Stimulated activated naive B cell treated with anti-CD40 and anti-IgM and Interleukin-4, amounts not matched to agents 10 μg/mL and 1 μg/mL and 100 μg/mL, for 72 hours (primary cell): ENCODE measurements at places on chromosomes 5 and 9.

DNA sequence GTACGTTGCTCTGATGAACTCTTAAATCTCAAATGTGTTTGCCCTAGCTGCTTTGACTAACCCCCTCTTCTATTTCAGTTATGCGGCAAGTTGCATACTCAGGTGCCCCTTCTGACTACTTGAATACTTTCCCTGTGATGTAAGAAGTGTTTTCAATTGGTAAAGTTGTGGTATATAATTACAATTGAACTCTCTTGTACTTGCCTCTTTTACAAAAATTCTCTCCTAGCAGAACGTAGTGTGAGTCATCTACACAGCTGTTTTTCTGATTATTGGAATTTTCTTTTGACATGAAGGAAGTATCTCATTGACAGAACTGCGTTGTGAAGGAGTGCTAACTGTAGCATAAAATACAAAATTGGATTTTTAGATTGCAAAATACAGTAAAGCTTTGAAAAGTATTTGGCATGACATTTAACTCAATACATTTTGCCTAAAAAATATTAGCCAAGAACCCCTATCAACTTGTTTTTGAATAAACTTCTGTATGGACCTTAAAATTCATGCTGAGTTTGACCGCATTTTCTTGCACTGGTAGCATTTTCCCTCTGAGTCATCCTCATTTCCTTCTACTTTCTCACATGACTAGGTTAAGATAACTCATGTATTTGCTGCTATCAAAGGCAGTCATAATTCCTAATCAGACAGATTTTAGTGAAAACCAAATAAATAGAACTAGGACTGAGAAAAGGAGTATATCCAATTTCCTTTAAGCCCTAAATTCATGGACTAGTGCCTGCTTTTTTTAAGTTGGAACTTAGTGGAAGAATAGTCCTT, 6.3 kb downstream of the CRHBP start:
- H3K27ac ChIP-seq, result no peak overlapping the region
- no peak overlapping the region for H3K4me3 ChIP-seq
- H3K36me3 ChIP-seq, result no peaks in the 10 kb centered on the region

DNA sequence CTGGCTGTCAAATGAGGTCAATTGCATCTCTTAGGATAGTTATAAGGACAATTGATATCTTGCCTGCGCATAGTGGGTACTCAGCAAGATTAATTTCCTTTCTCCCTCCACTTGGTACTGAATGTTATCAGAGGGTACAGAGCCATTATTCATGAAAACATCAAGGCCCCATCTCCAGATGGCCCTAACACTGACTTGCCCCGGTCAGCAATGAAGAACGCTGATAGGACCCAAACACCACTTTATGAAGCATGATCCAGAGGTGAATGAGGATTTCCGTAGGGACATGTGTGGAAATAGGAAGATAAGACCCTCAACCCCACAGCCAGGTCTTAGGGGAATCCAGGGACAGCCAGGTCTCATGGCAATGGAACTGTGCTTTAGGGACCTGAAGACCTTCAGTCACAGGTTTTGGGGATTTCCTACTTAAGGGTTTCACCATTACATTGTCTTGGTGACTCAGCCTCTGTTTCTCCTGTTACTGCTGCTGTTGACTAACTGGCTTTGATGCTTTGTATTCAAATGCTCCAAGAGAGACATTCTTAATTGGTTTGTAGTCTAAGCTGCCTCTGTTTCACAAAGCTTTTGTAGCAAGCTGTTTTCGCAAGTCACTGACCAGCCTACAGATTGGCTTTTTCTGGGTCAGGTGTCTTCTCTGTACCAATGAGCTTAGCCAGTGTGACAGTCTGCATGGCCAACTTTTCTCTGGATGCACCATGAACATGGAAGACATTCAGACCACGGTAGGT, 35.3 kb upstream of the IQGAP2 start:
- no peaks in the 10 kb centered on the region for H3K4me1 ChIP-seq
- no peak overlapping the region for H3K27ac ChIP-seq
- no peaks in the 10 kb centered on the region for H3K27me3 ChIP-seq

DNA sequence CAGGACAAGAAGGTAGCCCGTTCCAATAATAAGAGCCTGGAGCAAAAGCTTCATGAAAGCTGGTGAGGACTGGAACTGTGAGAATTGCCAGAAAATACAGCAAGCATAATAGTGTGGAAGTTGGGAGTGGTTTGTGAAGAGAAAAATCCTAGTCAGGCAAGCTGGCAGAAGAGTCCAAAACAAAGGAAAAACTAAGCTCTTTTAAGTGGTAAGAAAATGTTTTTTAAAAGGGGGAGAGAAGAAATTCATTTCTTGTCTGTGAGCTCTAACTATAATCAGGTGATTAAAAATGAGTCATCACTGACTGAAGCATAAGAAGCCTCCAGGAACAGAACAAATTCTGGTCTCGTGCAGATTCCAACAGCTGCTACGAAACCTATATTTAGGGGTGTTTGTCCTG, 102.6 kb downstream of the CAAP1 start:
- no peak for DNase-seq
- H3K4me3 ChIP-seq, result no peak overlapping the region
- H3K27me3 ChIP-seq, result no peaks in the 10 kb centered on the region
- H3K36me3 ChIP-seq, result no peaks in the 10 kb centered on the region
- no peak overlapping the region for H3K27ac ChIP-seq

DNA sequence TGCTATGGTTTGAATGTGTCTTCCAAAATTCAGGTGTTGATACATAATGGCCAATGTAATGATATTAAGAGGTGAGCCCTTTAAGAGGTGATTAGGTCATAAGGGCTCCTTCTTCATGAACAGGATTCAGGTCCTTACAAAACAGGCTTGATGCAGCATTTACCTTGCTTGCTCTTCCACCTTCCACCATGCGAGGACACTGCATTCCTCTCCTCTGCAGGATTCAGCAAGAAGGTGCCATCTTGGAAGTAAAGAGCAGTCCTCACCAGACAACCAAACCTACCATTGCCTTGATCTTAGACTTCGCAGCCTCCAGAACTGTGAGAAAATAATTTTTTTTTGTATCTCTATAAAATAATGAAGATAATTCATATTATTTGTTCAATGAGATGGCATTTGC, 314.0 kb upstream of the SMARCA2 start:
- no peak overlapping the region for H3K4me3 ChIP-seq
- no peak overlapping the region for H3K27ac ChIP-seq
- H3K4me1 ChIP-seq, result no peaks in the 10 kb centered on the region
- H3K36me3 ChIP-seq, result no peaks in the 10 kb centered on the region
- DNase-seq, result no peak

DNA sequence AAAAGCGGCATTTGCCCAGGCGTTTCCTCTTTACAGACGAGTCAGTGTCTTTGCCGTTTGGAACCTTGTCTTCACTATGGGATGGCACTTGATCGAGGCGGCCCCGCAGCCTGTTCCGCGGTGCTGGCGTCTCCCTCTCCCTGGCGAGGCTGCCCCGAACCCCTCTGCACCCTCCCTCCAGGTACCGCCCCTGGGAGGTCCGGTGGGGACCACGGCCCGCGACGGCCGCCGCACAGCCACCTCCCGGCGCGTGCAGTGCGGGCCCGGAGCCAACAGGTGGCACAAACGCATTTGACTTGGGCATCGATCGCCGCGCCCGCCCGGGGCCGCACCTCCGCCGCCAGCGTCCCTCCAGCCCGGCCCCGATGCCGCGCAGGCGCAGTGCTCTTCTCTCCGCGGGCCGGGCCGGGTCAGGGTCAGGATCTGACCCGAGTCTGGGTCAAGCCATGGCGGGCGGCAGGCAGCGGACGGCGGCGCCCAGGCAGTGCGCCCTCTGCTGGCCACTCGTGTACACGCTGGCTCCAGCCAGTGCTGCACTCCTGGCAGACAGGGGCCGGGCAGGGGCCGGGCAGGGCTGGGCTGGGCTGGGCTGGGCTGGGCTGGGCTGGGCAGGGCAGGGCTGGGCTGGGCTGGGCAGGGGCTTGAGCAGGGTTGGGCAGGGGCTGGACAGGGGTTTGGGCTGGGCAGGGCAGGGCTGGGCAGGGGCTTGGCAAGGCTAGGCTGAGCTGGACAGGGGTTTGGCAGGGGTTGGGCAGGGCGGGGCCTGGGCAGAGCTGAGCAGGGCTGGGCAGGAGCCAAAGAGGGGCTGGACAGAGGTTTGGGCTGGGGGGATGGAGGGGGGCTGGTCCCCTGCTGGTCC, 155.8 kb upstream of the IRX4 start:
- peak overlapping the region; percentile 86 for H3K4me3 ChIP-seq
- no peaks in the 10 kb centered on the region for H3K36me3 ChIP-seq
- peaks cover 49% of the 10 kb centered on the region for H3K27me3 ChIP-seq
- peak; percentile 56 for DNase-seq
- H3K27ac ChIP-seq, result peak overlapping the region; percentile 47

- H3K36me3 ChIP-seq, result no peaks in the 10 kb centered on the region
- H3K27ac ChIP-seq, result no peak overlapping the region
Observed at GRCh38 chr5:170510126-170510525, 6.3 kb downstream of the KCNIP1 start.

GRCh38 chr5:86879086-86879485, 261.3 kb downstream of the COX7C start:
- no peak for DNase-seq
- peaks cover 10% of the 10 kb centered on the region for H3K27me3 ChIP-seq
- H3K36me3 ChIP-seq, result no peaks in the 10 kb centered on the region
- H3K4me3 ChIP-seq, result no peak overlapping the region
- H3K4me1 ChIP-seq, result no peaks in the 10 kb centered on the region
- no peak overlapping the region for H3K27ac ChIP-seq

- H3K27ac ChIP-seq, result no peak overlapping the region
- H3K4me1 ChIP-seq, result no peaks in the 10 kb centered on the region
- no peaks in the 10 kb centered on the region for H3K36me3 ChIP-seq
- H3K27me3 ChIP-seq, result no peaks in the 10 kb centered on the region
- H3K4me3 ChIP-seq, result no peak overlapping the region
- DNase-seq, result no peak
Observed at GRCh38 chr5:118857700-118858099, 130.6 kb downstream of the DTWD2 start.

GRCh38 chr5:7763621-7764072, 87.3 kb downstream of the CFAP90 start:
- no peaks in the 10 kb centered on the region for H3K36me3 ChIP-seq
- DNase-seq, result no peak
- H3K4me3 ChIP-seq, result no peak overlapping the region
- H3K27ac ChIP-seq, result no peak overlapping the region

DNA sequence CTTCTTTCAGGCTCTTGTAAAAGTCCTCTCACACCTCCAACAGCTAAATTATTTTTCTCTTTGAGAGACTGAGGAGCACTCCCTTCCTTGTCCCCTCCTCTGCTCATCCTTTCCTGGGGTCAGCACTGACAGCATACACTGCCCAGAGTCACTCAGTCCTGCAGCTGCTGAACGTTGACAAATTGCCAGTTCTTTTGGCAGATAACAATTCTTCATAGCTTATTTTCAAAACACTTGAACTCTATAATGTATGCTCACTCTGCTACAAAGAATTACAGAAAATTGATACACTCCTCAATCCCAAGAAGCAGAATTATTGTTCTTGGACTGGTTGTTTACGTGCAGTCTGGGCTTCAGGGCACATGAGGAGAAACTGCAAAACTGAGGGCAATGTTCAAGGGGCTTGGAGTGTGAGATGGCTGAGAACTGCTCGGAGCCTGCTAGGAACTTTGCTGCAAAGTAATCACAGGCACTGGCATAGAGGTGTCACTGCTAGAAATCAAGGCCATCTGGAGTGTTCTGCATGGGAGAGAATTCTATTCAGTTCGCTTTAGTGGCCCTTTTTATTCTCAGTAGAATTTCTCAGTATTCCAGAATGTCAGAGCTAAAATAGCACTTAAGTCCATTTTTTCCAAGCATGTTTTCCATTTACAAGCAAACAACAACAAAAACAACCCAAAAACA, 96.4 kb upstream of the SPOCK1 start:
- H3K27me3 ChIP-seq, result peaks cover 38% of the 10 kb centered on the region
- no peak overlapping the region for H3K27ac ChIP-seq
- no peaks in the 10 kb centered on the region for H3K36me3 ChIP-seq

- peak overlapping the region; percentile 18 for H3K4me3 ChIP-seq
- peaks cover 5% of the 10 kb centered on the region for H3K36me3 ChIP-seq
- H3K4me1 ChIP-seq, result peaks cover 23% of the 10 kb centered on the region
- DNase-seq, result no peak
- H3K27ac ChIP-seq, result peak overlapping the region; percentile 63
- peaks cover 29% of the 10 kb centered on the region for H3K27me3 ChIP-seq
Observed at GRCh38 chr5:672329-673160, 20.6 kb downstream of the TPPP start.

DNA sequence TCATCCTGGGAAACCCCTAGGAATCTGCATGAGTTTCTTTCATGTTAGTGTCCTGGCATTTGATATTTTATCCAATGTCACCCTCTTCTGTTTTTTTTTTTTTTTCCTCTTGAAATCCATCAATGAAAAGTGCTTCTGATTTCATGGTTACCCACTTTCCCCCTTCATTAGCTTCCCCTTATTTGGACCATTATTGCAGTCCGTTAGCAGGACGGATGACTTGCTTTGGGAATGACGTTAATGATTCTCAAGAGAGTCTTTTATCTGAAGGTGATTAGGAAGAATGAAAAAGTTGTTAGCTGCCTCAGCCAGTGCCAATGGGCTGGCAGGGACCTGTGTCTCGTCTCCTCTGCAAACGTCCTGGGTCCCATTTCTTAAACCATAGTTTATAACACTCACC, 134.7 kb downstream of the SEMA6A start:
- H3K36me3 ChIP-seq, result peaks cover 16% of the 10 kb centered on the region
- no peaks in the 10 kb centered on the region for H3K27me3 ChIP-seq
- no peak for DNase-seq
- peaks cover 12% of the 10 kb centered on the region for H3K4me1 ChIP-seq
- H3K27ac ChIP-seq, result no peak overlapping the region

DNA sequence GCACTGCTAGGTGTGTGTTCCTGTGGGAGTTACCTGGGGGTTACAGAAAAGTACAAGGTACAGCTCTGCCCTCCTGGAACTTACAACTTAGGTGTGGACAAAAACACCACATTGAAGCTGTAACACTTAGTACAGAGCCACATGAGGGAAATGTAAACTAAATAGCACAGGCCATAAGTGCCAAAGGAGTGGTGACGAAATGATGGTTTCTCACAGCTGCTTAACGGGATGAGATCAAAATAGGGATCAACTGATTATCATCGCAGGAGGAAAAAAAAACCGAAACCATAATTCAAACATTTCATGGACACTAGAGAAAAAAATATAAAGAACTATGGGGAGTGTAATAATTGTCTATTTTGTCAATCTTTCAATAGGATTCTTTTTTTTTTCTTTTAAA, 5.9 kb downstream of the LIX1 start:
- no peaks in the 10 kb centered on the region for H3K36me3 ChIP-seq
- H3K4me3 ChIP-seq, result no peak overlapping the region
- no peak overlapping the region for H3K27ac ChIP-seq
- DNase-seq, result no peak
- H3K4me1 ChIP-seq, result peaks cover 16% of the 10 kb centered on the region
- H3K27me3 ChIP-seq, result no peaks in the 10 kb centered on the region

GRCh38 chr5:102830241-102830640, 75.1 kb downstream of the PAM start:
- H3K36me3 ChIP-seq, result no peaks in the 10 kb centered on the region
- no peak for DNase-seq
- no peaks in the 10 kb centered on the region for H3K27me3 ChIP-seq
- no peak overlapping the region for H3K4me3 ChIP-seq
- H3K27ac ChIP-seq, result no peak overlapping the region
- no peaks in the 10 kb centered on the region for H3K4me1 ChIP-seq

GRCh38 chr5:157855404-157855994, 3.4 kb downstream of the CLINT1 start:
- no peak for DNase-seq
- H3K4me1 ChIP-seq, result peaks cover 59% of the 10 kb centered on the region
- no peak overlapping the region for H3K27ac ChIP-seq

- DNase-seq, result no peak
- H3K27ac ChIP-seq, result no peak overlapping the region
- H3K4me1 ChIP-seq, result no peaks in the 10 kb centered on the region
- H3K27me3 ChIP-seq, result peaks cover 3% of the 10 kb centered on the region
- H3K36me3 ChIP-seq, result no peaks in the 10 kb centered on the region
Observed at GRCh38 chr5:126376443-126376842, 46.8 kb upstream of the GRAMD2B start.
